Activated naive CD4-positive, alpha-beta T cell treated with anti-CD3 and anti-CD28 coated beads for 36 hours (primary cell): ENCODE measurements at places on chromosomes 2 and 18. TPM values are rescaled to one million over a fixed set of nuclear protein-coding genes. Genes with fewer than 3 reads are reported as not detected.

The MPP4 gene
- total RNA-seq: not detected

The TSPYL6 gene
- not detected for total RNA-seq

The ZNF892 gene
- total RNA-seq: 3.1 TPM

The SIX3 gene
- not detected for total RNA-seq

The CPLX4 gene
- total RNA-seq: not detected

The QPCT gene
- not detected for total RNA-seq

The AMER3 gene
- not detected for total RNA-seq

The CHRND gene
- total RNA-seq: not detected

The CFAP65 gene
- total RNA-seq: not detected

The ADD2 gene
- 42.9 TPM for total RNA-seq

The KHK gene
- total RNA-seq: 9.5 TPM

The CFAP210 gene
- not detected for total RNA-seq

The VWC2L gene
- total RNA-seq: not detected

The RGPD6 gene
- 10.4 TPM for total RNA-seq

The TEKT4 gene
- not detected for total RNA-seq

The CRYBA2 gene
- not detected for total RNA-seq
